Calu3 (cell line): ENCODE measurements at places on chromosomes 3 and 15.

GRCh38 chr3:37096975-37097374 is 77.4 kb downstream of the LRRFIP2 start:
- no peak for DNase-seq

GRCh38 chr3:58047826-58048225 is 39.6 kb downstream of the FLNB start:
- no peak for DNase-seq

- no peak for DNase-seq
These were observed 630 bp upstream of the EFCAB12 start for GRCh38 chr3:129429080-129429451.

DNA sequence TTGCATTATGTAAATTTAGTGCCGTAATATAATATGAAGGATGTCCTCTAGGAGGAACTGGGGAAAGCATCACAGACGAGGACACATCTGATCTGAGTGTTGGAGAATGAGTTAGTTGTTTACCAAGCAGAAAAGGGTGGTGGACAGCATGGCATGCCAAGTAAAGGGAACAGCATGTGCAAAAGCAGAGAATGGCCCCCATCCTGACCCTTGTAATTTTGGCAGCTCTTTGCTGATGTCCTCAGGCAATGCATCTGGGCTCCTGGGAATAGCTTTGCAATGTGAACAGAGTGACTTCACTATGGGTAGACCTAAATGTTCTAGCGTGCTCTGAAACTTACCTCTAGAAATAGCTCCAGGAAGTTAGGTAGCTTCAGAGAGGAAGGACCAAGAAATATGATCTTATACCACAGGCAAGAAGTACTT is 263.3 kb downstream of the LPP start:
- no peak for DNase-seq

DNA sequence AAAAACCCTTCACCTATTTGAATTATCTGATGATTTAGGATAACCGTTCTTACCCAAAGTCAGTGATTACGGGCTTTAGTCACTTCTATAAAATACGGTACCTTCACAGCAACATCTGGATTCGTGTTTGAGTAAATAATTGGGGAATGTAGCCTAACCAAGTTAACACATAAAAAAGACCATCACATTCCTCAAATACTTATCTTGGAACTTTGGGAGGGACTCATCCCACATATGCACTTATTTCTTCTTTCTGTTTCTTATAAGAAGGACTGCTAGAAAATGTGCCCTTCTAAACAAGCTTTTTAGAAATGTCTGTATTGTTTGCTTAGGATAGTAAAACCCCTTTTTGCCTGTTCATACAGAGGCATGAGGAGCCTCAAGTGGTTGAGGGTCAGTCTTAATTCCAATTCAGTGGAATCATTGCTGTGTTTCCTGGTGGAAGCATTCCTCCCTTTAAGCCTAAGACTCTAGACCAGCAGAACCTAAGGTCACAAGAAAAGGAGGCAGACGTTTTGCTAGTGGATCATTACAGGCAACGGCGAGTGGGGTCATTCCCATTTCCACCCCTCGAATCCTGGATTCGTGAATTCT is 67.5 kb downstream of the TMEM44 start:
- no peak for DNase-seq

DNA sequence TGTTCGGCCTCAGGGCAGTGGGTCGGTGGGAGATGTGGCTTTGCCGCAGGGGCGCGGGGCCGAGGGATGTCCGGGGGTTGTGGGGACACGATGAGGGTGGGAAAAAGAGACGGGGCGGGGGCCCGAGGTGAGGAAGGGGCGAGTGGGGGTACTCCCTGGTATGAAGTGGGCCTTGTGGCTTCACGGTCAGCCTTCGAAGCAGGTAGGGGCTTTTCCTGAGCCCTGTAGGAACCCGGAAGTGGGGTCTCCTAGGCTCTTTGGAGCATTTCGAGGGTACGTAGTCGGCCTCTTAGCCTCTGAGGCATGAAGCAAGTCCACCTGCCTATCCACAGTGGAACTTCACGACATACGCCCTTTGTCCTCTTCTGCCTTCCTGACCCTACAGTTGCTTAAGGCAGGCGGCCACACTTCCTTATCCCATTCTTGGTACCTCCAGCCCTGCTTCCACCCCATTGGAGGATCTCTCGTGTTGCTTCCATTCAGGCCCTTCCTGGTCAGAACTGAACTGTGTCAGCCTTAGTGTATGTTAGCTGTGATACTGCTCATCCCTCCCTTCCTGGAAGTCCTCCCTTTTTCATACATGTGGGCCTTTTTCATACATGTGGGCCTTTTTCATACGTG is 389 bp downstream of the ARPC4 start:
- DNase-seq: peak; percentile 23

DNA sequence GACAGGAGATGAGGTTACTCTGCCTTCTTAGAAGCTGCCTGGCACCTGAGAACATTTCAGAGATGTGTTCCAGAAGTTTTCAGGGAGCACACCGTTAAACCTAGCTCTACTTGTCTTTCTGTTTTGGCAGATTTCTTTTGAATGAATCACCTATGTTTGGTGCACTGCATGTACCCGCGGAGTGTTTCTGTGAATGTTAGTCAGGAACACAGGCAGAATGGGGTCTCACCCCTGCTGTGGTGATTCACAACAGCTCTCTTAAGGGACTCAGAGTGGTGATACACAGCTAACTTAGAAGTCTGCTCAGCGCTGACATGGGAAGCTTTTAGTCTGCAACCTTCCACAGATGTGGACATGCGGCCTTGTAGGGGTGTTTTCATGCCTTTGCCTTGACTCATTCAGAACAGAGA is 24.0 kb downstream of the TSEN2 start:
- no peak for DNase-seq

DNA sequence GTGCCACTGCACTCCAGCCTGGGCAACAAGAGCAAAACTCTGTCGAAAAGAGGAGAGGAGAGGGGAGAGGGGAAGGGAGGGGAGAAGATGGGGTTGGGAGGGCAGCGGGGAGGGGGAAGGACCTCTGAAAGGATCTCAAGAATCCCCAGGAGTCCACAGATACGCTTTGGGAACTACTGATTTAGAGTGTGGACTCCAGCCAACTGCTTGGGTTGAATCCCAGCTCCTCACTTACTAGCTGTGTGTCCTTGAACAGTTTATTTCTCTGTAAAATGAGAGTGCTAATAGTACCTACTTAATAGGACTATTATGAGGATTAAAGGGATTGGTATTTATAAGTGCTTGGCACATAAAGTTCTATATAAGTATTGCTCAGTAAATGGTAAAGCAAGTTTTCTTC is 45.0 kb upstream of the FAH start:
- no peak for DNase-seq

- no peak for DNase-seq
These were observed 41.6 kb downstream of the NKIRAS1 start for GRCh38 chr3:23875113-23875725.

- no peak for DNase-seq
These were observed 76.0 kb upstream of the ATP10A start for GRCh38 chr15:25939122-25939521.

DNA sequence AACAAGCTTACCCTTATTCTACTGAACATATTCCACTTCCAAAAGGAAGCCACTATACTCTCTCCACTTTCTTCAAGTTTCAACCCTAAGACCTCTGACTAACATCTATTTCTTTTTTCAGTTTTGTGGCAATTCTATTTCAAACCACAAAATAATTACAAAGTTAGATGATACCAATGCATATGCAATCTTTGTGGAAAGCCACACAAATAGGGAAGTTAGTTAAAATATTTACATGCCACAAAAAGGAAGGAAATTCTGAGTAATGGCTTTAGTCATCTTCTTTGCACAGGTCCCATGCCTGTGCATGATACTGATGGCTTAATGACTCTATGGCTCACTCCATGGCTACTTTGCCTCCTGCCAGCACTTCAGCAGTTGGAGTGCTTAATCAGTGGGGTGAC is 57.0 kb upstream of the MCTP2 start:
- no peak for DNase-seq

DNA sequence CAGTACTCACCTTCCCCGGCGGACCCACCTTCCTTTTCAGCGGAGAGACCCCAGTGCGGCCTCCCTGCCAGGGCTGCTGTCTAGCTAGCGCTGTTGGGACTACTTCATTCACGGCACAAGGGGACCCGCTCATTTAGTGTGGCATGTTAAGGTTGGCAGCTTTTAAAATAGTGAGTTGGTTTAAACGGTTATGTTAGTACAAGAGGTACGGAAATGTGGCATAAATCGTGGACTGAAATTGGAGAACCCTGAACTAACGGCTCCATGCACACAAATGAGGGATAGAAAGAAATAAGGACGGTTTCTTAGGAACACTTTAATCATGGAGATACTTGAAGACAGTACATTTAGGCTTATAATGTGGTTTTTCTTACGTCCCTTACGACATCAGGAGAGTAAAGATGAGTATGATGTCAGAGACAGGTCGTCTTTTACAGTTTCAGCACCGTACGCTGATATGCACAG is 752 bp downstream of the CEP63 start:
- no peak for DNase-seq

- DNase-seq: peak; percentile 6
These were observed 12.3 kb upstream of the CRBN start for GRCh38 chr3:3191675-3192285.

GRCh38 chr3:152123457-152123856 is 145.3 kb upstream of the MBNL1 start:
- DNase-seq: no peak

- no peak for DNase-seq
These were observed 45.9 kb upstream of the COL6A5 start for GRCh38 chr3:130299531-130299930.

- DNase-seq: no peak
These were observed 8.4 kb upstream of the RTP3 start for GRCh38 chr3:46489381-46489780.

GRCh38 chr3:46857485-46858341 is 5.5 kb downstream of the MYL3 start:
- DNase-seq: no peak

- no peak for DNase-seq
These were observed 26.3 kb downstream of the SYNPR start for GRCh38 chr3:63304421-63304820.

- no peak for DNase-seq
These were observed 7.3 kb downstream of the NGLY1 start for GRCh38 chr3:25775936-25776335.

DNA sequence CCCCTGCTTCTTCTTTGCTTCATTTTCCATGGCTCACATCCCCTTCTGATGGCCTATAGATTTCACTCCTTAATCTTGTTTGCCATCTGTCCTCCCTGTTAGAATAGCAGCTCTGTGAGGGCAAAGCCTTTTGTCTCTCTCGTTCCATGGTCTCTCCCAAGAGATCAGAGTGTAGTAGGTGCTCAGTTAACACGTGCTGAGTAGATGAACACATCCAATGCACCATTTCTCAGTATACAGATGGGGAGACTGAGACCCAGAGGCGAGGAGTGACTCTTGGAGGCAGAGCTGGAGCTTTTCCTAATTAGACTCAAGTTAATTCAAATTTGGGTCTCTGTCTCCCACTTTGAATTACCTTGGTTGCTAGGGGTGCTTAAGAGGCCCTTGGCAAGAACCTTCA is 4.2 kb downstream of the PAQR5 start:
- no peak for DNase-seq

GRCh38 chr3:169298247-169298992 is 365.1 kb downstream of the MECOM start:
- DNase-seq: peak; percentile 54

DNA sequence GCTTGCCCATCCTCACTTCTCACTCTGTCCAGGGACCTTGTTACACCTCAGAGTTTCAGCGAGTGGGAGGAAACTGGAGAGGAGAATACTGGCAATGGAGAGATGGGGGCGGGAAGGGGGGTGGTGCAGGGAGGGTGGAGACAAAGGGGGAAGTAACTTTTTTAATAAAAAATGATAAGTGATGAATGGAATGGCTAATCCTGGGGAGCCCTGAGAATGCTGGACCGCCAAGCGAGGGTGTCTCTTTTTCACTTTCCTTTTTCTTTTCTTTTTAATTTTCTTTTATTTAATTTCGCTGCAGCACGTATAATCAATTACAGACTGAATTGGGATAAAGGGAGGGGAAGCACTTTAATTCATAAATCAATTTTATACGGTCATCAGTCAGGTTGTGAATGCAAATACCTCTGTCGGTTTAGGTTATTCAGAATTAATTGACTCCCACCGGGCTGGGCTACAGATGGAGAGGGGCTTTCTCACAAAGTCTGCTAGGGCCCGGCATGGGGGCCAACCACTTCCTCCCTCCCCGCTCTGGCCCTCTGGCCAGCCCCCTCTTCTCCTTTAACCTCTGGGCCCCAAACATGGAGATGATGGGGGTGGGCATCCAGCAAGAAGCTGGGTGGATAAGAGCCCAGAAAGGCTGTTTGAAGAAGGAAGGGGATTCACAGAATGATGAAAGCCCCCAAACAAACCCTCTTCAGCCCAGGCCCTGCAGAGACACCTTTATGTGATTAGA is 106.8 kb upstream of the BOC start:
- no peak for DNase-seq

- peak; percentile 62 for DNase-seq
These were observed 16.1 kb downstream of the POU1F1 start for GRCh38 chr3:87260270-87260669.

DNA sequence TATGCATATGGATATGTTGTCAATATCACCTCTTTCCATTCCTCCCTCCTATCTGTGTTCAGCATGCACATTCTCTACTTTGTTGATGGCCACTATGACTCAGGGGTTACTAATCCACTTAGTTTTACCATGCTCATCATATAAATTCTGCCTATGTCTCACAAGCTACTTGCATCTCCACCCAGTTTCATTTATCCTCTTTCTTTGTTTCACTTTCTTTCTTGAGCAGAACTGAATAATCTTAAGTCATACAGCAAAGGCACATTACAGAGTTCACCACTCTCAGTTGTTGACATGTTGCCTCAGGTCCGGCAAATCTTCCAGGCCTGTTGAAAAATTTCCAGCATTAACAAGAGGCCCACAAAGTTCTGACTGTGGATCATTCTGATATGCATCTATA is 71.5 kb downstream of the SSR3 start:
- no peak for DNase-seq

- DNase-seq: peak; percentile 11
These were observed 112.2 kb upstream of the SLC4A7 start for GRCh38 chr3:27596334-27596841.

GRCh38 chr15:39052323-39052705 is 487.7 kb upstream of the RASGRP1 start:
- DNase-seq: no peak
